ENCODE measurements at places on chromosomes 13 and 19.

DNA sequence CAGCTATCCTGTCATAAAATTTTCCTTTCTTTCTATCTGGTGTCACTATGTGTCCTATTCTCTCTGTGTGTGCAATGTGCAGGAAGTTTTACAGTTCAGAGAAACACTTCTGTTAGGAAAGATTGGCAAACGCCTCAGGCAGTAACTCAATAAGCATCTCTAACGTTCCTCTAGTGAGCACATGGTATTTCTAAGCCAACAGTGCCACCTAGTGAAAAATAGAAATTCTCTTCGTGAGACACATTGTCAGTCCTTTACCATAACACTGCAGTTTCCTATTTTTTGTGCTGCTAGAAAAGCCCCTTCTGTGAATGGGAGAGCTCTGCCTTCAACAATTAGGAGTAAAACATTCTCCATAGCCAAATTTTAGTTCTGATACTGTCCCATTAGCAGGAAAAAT lies 50.7 kb downstream of the ZNF723 start:
- no peak for DNase-seq

DNA sequence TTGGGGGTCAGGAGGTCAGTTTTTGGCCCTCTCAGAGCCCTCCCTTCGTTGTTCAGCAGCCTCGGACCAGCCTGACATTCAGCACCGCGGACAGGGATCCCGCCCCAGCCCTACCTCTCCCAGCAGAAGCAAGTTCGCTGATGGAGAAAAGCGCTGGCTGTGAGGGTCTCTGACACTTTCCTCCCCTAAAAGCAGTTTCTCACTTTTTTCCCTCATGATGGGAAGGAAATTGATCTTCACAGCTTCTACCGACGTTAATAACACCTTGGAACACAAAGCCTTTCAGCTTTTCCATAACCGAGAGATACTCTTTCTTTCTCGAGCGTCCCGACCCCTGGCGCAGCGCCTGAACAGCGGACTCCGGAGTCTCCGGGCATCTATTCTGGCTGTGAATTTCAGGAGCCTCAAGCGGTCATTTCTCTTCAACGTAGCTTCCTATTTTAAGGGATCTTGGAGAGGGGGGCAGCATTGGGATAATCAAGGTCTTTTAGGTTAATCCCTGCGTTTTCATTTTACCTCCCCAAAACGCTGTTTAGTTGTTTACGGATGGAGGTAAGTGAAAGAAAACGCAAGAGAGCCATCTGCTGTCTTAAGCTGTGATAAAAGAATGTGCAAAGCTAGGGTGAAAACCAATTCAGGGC lies 467.2 kb downstream of the ITGBL1 start:
- DNase-seq, result no peak

DNA sequence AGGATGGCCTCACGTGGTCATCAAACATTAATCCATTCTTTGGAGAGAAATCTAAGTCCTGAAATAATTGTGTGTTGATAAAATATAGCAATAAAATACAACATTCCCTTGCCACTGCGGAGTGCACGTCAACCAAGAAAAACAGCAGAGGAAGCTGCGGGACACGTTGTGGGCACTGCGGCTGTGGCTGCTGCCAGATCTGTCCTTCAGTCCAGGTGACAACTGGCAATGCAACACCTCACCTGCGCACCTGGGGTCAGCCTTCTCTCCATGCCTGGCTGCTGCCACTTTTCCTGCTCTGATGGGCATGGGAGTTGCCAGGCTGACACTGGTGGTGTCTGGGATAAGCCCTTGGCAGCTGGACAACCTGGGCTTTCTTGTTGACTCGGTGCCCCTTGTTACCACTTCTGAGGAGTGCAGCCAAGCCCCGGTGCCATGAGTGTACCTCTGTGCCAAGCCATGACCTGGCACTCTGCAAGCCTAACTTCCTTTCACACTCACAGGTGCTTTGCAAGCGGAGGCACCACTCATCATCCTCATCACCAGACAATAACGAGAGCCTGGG lies 251.6 kb upstream of the TSHZ3 start:
- no peak for DNase-seq

DNA sequence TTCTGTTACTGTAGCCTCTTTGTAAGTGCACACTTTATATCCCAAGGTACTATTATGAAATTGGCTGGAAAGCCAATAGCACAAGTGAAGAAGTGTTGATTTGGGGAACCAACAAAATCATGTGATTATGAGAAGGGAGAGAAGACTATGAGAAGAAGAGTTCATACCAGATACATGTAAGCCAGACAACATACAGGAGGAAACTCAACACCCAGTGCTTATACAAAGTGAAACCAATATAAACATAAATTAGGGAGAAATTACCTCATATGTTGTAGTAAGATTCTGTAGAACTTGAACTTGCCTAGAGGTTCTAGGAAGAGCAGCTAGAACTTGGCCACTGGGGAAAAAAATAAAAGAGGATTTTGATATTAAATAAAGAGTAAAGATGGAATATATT lies 17.4 kb downstream of the CPB2 start:
- DNase-seq, result no peak

DNA sequence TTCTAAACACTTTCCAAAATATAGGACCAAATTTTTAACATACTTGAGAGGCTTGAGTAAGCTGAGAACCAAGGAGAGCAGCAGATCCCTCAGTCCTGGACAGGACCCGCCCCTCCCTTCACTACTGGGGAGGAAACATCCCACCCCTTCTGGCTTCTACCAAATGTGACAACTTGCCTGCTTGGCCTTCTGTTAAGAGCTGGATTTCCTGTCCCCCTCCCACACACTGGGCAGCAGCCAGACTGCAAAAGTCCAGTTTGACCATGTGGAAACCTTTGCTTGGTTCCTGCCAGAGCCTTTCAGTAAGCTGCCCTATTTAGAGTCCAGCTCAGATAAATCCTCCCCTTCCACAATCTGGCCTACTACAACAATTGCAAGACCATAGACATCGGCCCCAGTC lies 84.3 kb downstream of the FGF14 start:
- DNase-seq, result no peak

GRCh38 chr13:36054041-36054440 lies 77.1 kb downstream of the DCLK1 start:
- DNase-seq, result no peak

- DNase-seq, result no peak
These were observed 4.6 kb downstream of the STK11 start for GRCh38 chr19:1210227-1210538.
